ENCODE measurements at places on chromosomes 2 and 18. TPM values are rescaled to one million over a fixed set of nuclear protein-coding genes. Genes with fewer than 3 reads are reported as not detected.

- H3K27ac ChIP-seq = peak overlapping the region; percentile 86
- H3K4me1 ChIP-seq = peaks cover 27% of the 10 kb centered on the region
- no peaks in the 10 kb centered on the region for H3K27me3 ChIP-seq
- H3K4me3 ChIP-seq = peak overlapping the region; percentile 41
Measured at GRCh38 chr2:96241900-96242611, 23.7 kb downstream of the TMEM127 start.

- no peak for DNase-seq
- H3K4me3 ChIP-seq = no peak overlapping the region
- H3K27me3 ChIP-seq = no peaks in the 10 kb centered on the region
- H3K36me3 ChIP-seq = peaks cover 10% of the 10 kb centered on the region
- no peak overlapping the region for H3K27ac ChIP-seq
Measured at GRCh38 chr2:31950946-31951562, 59.8 kb downstream of the MEMO1 start.

GRCh38 chr2:168814939-168815907 lies 12.8 kb downstream of the NOSTRIN start:
- DNase-seq = no peak
- H3K4me3 ChIP-seq = no peak overlapping the region
- no peaks in the 10 kb centered on the region for H3K36me3 ChIP-seq
- H3K27me3 ChIP-seq = no peaks in the 10 kb centered on the region
- no peaks in the 10 kb centered on the region for H3K4me1 ChIP-seq
- no peak overlapping the region for H3K27ac ChIP-seq

DNA sequence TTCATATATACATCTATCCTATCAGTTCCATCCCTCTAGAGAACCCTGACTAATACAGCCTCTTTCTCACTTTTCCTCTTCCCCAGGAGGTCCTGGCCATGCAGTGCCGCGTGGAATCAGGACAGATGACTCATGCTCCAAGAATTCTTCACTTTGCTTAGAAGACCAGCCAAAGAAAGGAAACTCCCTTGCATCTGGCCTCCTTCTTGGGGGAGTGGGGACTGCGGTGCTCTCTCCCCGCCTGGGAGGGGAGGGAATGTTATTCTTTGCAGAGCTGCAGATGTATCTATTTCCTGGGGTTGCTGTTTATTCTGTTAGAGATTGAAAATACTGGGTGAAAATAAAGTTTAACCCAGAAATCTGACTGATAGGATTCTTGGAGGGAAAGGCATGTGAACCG lies 111.5 kb upstream of the SH3BP4 start:
- no peak for DNase-seq
- H3K27ac ChIP-seq = no peak overlapping the region
- no peaks in the 10 kb centered on the region for H3K27me3 ChIP-seq
- no peak overlapping the region for H3K4me3 ChIP-seq
- H3K36me3 ChIP-seq = no peaks in the 10 kb centered on the region
- peaks cover 11% of the 10 kb centered on the region for H3K4me1 ChIP-seq

GRCh38 chr2:190794377-190794776 lies 86.2 kb upstream of the GLS start:
- H3K27ac ChIP-seq = no peak overlapping the region
- H3K36me3 ChIP-seq = no peaks in the 10 kb centered on the region
- H3K27me3 ChIP-seq = no peaks in the 10 kb centered on the region
- DNase-seq = no peak
- H3K4me3 ChIP-seq = no peak overlapping the region
- no peaks in the 10 kb centered on the region for H3K4me1 ChIP-seq

DNA sequence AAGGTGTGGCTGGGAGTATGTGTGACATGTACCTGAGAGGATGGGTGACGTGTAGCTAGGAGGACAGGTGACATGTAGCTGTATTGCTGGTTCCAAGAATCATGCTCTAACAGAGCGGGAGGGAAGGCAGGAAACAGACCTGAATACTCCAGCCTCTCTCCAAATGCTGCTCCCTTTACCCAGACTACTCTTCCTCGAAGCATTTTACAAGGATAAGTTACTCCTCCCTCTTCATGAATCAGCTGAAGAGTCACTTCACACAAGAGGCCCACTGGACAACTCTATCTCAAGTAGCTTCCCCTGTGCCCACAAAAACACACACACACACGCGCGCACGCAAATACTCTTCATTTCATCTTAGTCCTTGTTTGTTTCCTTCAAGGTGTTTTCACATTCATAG lies 52.6 kb upstream of the KIDINS220 start:
- H3K27me3 ChIP-seq = no peaks in the 10 kb centered on the region
- peaks cover 7% of the 10 kb centered on the region for H3K4me1 ChIP-seq
- H3K4me3 ChIP-seq = no peak overlapping the region
- H3K27ac ChIP-seq = no peak overlapping the region

DNA sequence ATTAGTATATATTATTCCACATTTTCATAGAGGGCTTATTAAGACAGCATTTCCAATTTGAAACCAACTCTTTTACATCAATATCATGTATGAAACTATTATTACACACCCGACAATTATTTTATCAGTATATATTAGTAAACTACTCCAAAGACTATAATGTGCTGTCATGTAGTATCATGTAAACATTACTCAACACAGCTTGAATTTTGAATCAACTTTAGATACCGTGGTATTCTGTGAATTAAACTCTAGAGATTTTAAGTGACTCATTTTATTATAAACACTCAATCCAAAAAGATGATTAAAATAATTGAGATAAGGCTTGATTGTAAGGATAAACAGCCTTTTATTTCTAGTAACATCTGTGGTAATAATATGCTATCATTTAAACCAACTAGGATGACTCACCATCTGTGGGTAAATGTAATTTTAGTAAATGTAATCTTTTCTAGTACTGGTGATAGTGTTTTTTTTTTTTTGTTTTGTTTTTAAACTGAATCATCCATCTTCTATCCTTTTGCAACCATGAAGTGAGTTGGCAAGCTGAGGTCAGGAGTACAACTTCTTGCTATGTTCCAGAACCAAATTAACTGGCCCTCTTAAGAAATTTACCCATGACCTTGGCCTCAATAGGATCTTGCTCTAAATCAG lies 144.3 kb upstream of the SMAD7 start:
- no peak for DNase-seq
- H3K4me3 ChIP-seq = no peak overlapping the region
- no peaks in the 10 kb centered on the region for H3K4me1 ChIP-seq
- no peaks in the 10 kb centered on the region for H3K27me3 ChIP-seq

GRCh38 chr18:33459612-33460011 lies 19.1 kb upstream of the CCDC178 start:
- no peaks in the 10 kb centered on the region for H3K4me1 ChIP-seq
- H3K27ac ChIP-seq = no peak overlapping the region
- no peak overlapping the region for H3K4me3 ChIP-seq
- no peaks in the 10 kb centered on the region for H3K36me3 ChIP-seq
- DNase-seq = no peak

GRCh38 chr2:80111185-80111584 lies 193.4 kb downstream of the LRRTM1 start:
- H3K27ac ChIP-seq = no peak overlapping the region
- 0 out of 2 replicates have a peak, but pooled peaks cover 3% of the 10 kb centered on the region for H3K27me3 ChIP-seq
- no peaks in the 10 kb centered on the region for H3K4me1 ChIP-seq
- DNase-seq = no peak
- H3K4me3 ChIP-seq = no peak overlapping the region
- no peaks in the 10 kb centered on the region for H3K36me3 ChIP-seq

GRCh38 chr2:71330585-71331330 lies 824 bp upstream of the ZNF638 start:
- no peak for DNase-seq
- peaks cover 24% of the 10 kb centered on the region for H3K36me3 ChIP-seq
- H3K27me3 ChIP-seq = 0 out of 2 replicates have a peak, but pooled peaks cover 2% of the 10 kb centered on the region
- H3K4me1 ChIP-seq = peaks cover 22% of the 10 kb centered on the region
- H3K4me3 ChIP-seq = peak overlapping the region; percentile 45
- no peak overlapping the region for H3K27ac ChIP-seq

GRCh38 chr2:143420313-143420712 lies 291.1 kb downstream of the ARHGAP15 start:
- DNase-seq = no peak
- H3K27ac ChIP-seq = no peak overlapping the region
- no peak overlapping the region for H3K4me3 ChIP-seq
- H3K4me1 ChIP-seq = no peaks in the 10 kb centered on the region

DNA sequence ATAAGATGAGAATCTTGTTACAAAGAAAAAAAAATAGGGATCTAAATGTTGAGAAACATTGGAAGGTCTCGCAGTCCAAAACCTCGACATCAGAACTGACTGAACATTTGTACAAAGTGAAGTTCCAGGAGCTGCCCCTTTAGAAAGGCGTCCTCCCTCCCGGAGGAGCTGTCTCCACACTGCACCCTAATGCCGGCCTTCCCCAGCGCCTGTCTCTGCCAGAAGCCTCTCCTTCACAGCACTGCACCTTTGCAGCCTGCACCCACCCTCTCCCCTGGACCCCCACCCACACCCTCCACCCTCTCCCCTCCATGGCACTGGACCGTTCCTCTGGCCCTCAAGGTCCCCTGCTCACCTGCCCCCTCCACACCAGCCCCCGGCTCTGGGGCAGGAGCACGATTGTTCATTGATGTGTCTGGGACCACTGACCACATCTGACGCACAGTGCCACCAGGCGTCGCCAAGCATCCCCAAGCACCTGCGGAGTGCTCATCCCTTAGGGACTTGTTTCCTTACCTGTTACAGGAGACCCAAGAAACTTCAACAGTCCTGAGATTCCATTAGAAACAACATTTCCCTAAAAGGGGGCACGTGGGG lies 90.3 kb upstream of the SNTG2 start:
- no peak for DNase-seq
- H3K27ac ChIP-seq = no peak overlapping the region
- H3K4me1 ChIP-seq = no peaks in the 10 kb centered on the region
- H3K36me3 ChIP-seq = no peaks in the 10 kb centered on the region
- H3K27me3 ChIP-seq = no peaks in the 10 kb centered on the region

DNA sequence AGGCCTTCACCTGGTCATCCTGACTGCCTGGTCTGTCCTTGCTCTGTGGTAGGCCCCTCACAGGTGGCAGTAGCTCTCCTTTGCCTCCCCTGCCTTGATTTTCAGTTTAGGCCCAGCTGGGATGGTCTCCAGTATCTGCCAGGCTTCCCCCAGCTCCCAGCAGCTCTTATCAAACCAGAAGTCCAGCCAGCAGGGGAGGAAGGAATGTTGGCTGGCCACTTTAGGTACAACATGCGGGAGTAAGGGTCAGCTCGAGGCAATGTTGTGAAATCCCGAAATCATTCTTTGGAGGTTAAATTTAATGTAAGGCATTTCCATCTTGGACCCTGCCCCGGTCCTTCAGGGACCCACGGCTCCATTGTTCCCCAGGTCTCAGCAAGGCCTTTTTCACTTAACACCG lies 16.8 kb downstream of the ATP6V1C2 start:
- no peak overlapping the region for H3K27ac ChIP-seq
- DNase-seq = no peak
- no peaks in the 10 kb centered on the region for H3K4me1 ChIP-seq
- no peak overlapping the region for H3K4me3 ChIP-seq

Gene GAL3ST2
- not detected for total RNA-seq

Gene RAB17
- 2.9 TPM for total RNA-seq

Gene KCTD1
- total RNA-seq = 2.1 TPM

Gene FZD7
- total RNA-seq = 10.2 TPM

Gene AKAIN1
- not detected for total RNA-seq

Gene MBD5
- total RNA-seq = 19.2 TPM

Gene DSEL
- not detected for total RNA-seq

Gene FOXD4L1
- 0.72 TPM for total RNA-seq

Gene NT5DC4
- total RNA-seq = not detected

Gene CYP27A1
- total RNA-seq = not detected

Gene PDE11A
- total RNA-seq = 0.52 TPM

Gene EMILIN1
- total RNA-seq = not detected
